Cortex of kidney (tissue), 1 donor: ENCODE measurements at places on chromosomes 2 and 18.

DNA sequence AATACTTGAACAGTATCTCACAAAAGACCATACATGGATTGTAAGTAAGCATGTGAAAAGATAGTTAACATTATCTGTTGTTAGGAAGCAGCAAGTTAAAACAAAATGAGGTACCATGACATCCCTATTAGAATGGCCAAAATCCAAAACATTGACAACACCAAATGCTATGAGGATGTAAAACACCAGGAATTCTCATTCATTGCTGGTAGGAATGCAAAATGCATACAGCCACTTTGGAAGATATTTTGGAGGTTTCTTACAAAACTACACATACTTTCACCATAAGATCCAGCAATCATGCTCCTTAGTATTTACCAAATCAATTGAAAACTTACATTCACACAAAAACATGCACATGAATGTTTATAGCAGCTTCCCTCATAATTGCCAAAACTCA, 30.9 kb upstream of the ICOS start:
- no peak for DNase-seq

- DNase-seq, result no peak
Observed at GRCh38 chr2:210356944-210357343, 42.0 kb upstream of the MYL1 start.

DNA sequence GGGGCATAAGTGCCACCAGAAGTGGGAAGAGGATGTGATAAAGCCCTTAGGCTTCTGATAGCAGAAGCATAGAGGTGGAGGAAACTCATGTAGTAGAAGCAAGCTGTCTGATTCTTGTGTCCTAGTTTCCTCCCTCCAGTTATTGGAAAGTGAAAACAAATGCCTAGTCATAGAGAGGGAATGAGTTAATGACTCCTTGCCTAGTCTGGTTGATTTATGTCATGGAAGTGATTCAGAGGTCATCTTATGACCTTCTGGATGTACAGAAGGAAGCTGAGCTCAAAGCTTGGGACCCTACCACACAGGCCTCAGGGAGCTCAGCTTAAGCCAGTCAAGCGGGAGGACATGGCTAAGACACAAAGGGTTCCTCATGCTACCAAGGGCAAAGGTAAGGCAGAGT, 232.2 kb downstream of the THSD7B start:
- DNase-seq, result no peak

GRCh38 chr2:208010506-208010905, 14.8 kb downstream of the PLEKHM3 start:
- no peak for DNase-seq

DNA sequence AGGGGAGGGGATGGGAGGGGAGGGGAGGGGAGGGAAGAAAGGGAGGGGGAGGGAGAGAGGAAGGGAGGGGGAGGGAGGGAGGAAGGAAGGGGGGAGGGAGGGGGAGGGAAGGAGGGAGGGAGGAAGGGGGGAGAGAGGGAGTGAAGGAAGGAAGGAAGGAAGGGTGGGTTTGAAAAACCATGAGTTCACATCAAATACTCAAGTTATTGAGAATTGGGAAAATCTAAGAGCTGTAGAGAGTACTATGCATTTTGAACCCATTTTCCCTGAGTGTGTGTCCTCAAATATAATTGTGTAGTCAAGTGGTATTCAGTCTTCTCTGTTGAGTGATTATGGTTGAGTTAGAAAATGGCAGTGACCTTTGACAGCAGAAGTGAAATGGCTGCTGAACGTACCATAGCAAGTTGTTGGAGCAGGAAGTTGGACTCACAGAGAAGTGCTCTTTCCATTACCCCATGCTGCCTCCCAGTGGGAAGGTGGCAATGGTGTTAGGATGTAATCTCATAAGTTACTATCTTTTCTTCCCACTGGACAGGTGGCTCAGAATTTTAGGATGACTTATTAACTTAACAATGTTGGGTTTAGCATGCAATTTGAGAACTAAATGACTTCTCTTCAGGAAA, 214.6 kb downstream of the SETBP1 start:
- DNase-seq, result no peak

- no peak for DNase-seq
Observed at GRCh38 chr2:69307579-69308064, 79.4 kb downstream of the GFPT1 start.

- no peak for DNase-seq
Observed at GRCh38 chr2:165074884-165075283, 119.6 kb upstream of the SLC38A11 start.

- DNase-seq, result no peak
Observed at GRCh38 chr18:11136241-11136640, 13.1 kb downstream of the PIEZO2 start.

GRCh38 chr2:187644486-187644885, 90.3 kb upstream of the TFPI start:
- DNase-seq, result no peak
